ENCODE measurements at places on chromosomes 1 and 21.

DNA sequence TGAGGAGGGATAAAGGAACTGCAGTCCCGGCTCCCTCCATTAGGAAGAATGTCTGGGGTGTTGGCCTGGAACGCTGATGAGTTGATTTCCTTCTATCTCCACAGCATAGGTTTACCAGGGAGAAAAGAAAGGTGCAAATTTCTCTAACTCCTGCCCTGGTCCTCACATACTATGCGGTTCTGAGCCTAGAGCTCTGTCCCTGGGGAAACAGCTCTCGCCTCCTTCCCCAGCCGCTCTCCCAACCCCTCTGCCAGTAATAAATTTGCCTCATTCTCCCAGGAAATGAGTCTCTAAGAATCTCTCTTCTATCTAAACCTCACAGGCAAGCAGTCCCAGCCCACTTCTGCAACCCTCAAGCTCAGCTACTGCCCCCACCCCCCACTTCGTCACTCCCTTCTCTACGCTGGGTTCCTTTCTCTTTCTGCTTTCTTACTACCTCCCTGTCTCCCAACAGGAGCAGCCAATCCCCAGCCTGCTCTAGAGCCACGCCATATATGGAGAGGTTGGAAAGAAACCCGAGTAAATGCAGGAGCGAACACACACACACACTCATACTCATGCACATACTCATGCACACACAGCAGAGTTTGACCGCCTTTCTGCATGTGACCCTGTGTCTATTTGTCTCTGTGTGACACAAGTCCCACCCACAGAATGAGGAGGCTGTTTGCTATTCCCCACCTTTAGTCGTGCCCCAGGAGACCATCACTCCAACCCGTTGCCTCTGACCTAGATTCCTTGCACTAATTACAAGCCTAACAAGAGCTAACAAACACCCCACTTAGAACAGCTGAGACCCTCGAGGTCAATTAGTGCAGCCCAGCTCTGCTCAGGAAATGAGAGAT, 13.4 kb downstream of the PLEKHO1 start:
- no peak for DNase-seq

DNA sequence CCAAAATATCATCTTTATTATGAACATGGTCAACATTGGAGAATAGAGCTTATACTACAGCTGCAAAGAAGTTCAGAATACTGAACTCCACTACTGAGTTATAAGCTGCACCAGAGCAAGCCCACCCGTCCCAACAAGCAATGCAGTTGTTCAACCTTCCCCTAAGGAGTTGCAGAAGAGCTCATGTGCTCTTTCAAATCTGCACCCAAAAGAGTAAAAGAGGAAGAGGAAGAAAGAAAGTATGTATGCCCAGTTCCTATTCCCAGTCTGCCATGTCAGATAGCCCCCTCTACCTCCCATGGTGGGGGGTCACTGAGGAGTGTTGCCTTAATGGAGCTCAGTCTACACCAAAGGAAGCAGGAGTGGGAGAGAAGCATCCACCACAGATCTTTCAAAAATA, 6.9 kb downstream of the C1orf162 start:
- no peak for DNase-seq

- DNase-seq = no peak
Measured at GRCh38 chr1:31084782-31085569, 19.5 kb upstream of the PUM1 start.

GRCh38 chr1:28439320-28439719, 66.5 kb upstream of the RCC1 start:
- DNase-seq = no peak

GRCh38 chr1:102234753-102235359, 238.1 kb upstream of the OLFM3 start:
- no peak for DNase-seq

- no peak for DNase-seq
Measured at GRCh38 chr1:231594123-231594522, 32.5 kb upstream of the DISC1 start.

DNA sequence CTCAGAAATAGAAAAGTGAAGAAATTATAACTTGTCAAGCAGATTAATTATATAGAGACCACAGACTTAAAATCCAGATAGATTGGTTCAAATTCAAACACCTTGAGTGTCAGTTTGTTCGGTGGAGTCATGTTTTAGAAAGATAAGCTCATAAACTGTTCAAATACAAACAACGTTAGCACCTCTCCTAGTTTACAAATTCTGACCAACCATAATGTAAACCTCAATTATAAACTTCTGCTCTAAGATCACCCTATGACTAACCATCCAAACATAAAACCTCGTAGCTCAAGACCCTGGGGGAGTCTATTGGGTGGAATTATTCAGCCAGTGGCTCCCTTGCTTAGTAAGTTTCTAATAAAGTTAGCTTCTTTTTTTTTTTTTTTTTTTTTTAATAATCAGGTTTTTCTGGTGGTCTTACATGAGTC, 12.4 kb downstream of the CBR1 start:
- no peak for DNase-seq

DNA sequence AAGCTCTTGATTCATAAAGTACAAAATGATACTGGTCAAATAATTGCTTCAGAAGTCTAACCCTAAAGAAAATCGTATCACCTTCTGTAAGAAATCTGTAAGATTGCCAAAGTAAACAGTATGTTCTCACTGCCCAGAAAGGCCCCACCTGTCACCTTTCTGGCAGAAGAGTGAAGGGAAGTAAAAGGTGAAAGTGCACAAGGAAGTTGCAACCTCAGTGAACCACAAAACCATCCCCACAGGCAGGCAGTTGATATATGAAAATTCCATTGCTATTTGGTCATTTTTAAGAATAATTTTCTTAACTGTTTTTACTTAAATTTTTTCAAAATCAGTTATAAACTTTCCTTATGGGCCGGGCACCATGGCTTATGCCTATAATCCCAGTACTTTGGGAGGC, 48.5 kb upstream of the FBXO28 start:
- DNase-seq = no peak

GRCh38 chr1:115071012-115071664, 18.2 kb downstream of the TSPAN2 start:
- DNase-seq = no peak

DNA sequence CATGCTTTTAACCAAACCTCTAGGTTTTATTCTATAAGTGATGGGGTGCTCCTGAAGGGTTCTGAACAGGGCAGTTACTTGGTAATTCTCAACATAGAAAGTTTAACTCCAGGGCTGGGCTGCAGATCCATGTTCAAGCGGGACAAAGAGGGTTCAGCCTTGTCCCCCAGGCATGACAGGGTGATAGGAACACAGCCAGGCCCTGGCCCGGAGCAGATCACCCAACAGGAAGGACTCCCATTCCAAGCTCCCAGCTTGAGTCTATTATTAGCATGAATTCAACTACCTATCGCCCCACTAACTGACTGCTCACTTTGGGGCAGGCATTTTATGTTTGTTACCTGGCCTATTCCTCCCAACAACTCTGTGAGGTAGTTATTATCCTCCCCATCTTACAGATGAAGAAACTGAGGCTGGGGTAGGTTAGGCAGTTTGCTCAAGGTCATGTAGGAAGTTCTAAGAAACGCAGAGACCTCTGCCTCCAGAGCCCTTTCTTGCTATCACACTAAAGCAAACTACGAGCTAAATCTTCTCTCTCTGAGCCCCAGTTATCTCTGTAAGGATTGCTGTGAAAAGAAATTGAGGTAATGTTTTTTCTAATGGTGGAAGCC, 14.5 kb downstream of the ASAP3 start:
- no peak for DNase-seq

- DNase-seq = no peak
Measured at GRCh38 chr1:213192026-213192425, 141.0 kb downstream of the RPS6KC1 start.

- DNase-seq = no peak
Measured at GRCh38 chr1:102085896-102086295, 89.2 kb upstream of the OLFM3 start.

GRCh38 chr1:26060832-26061574, 6.4 kb downstream of the TRIM63 start:
- no peak for DNase-seq
